ENCODE measurements at places on chromosomes 3 and 15.

DNA sequence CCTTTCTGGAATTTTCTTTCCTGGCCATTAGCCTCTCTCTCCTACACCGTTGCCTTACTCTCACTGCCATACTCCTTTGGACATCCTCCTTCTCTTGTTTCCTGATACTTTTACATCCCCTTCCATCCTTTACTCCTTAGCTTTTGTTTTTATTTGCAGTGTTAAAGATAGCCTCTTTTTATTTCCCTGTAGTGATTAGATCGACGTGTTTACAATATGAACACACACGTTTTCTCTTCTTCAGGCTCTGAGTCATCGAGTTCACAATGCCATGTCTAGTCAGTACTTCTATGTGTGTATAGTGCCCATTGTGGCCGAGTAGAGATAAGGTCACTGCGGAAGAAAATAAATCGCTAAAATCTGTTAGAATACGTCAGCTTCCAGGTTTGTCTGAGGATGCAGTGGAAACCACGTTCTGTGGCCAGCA is 208.5 kb downstream of the LPP start:
- no peak for ATAC-seq

DNA sequence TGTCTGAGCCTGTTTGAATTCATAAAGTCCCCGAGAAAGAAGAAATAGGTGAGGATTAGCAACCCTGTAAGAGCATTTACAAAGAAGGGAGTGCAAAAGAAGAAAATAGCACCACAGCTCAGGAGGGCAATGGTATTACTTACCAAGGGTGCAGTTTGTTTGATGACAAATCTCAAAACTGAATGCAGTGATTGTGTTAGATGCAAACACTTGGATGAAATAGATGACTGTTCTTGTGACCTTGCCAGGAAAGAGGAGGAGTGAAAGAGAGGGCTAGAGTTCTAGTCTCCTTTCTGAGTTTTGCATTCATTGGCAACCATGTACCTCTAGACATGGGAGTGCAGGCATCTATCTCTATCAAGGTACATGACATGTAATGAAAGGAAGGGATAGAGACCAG is 1030.8 kb upstream of the CFAP20DC start:
- ATAC-seq: no peak

- peak; percentile 97 for ATAC-seq
Observed at GRCh38 chr3:64238971-64239667, 13.9 kb upstream of the PRICKLE2 start.

DNA sequence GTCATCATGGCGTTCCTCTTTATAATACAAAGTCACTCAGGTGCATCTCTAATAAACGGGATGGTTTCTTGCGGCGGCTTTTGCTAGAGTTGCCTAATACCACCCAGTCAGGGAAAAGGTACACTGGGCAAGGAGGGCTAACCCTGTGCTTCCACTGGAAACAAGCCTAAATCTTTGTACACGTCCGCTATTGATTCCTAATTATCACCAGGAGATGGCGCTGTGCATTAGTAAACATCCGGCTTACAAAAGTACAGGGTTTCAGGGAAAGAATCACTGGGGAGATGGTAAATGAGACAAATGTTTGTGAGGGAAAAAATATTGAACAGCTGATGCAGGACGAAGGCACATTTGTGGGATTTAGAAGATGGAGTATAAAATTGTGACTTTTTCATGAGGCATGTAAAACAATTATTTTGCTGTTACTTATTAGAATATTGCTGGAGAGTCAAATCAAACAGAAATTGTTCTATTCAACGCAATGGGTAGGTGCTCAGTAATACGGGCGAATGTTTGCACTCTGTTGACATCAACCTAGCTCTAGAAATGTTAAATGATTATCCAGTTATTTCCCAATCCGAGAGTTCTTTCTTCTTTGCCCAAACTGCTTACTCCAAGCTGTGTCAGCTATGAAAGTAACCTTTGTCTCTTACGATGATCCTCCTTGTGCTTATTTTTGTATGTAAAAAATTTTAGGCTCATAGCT is 50.6 kb downstream of the GMNC start:
- ATAC-seq: no peak

- peak; percentile 68 for ATAC-seq
Observed at GRCh38 chr15:100175406-100176114, 166.2 kb downstream of the ADAMTS17 start.

- no peak for ATAC-seq
Observed at GRCh38 chr3:123789160-123789559, 95.0 kb downstream of the MYLK start.
